ENCODE measurements at places on chromosomes 5 and 9.

DNA sequence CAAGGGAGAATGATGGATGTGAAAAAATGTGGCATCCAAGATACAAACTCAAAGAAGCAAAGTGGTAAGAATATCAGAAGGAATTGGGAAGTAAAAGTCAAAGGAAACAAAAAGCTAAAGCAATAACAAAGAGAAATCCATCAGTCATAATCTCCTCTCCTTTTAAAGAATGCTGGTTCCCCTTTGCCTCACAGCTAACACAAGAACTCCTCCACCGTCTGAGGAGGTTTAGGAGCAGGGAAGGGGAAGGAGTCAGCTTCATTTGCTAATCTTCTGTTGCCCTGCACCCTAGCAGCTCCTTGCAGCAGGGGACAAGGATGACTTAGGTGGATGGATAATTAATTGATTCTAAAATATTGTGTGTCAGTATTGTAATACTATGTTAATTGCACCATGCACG is 16.4 kb downstream of the CD274 start:
- DNase-seq: no peak

DNA sequence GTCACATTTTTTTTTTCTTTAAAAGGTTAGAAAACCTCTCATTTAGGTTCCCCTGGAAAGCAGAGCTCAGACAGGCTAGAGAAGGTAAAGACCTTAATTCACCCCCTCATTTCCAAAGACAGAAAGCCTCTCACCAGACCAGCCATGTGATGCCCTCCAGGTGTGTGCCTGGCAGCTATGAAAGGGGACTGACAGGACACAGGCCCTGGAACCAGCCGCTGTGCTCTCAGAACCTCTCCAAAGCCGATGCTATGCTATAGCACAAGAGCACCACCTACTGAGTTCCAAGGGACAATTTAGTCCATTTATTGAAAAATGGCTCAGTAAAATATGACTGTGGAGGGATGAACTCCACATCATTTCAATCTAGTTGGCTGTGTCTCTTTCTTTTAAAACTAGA is 48.8 kb downstream of the FANCC start:
- no peak for DNase-seq

GRCh38 chr9:116275418-116276195 is 122.0 kb downstream of the PAPPA start:
- DNase-seq: no peak

- no peak for DNase-seq
Observed at GRCh38 chr5:73095564-73096238, 24.7 kb upstream of the TMEM171 start.

GRCh38 chr9:123324767-123325183 is 31.2 kb upstream of the CRB2 start:
- no peak for DNase-seq

DNA sequence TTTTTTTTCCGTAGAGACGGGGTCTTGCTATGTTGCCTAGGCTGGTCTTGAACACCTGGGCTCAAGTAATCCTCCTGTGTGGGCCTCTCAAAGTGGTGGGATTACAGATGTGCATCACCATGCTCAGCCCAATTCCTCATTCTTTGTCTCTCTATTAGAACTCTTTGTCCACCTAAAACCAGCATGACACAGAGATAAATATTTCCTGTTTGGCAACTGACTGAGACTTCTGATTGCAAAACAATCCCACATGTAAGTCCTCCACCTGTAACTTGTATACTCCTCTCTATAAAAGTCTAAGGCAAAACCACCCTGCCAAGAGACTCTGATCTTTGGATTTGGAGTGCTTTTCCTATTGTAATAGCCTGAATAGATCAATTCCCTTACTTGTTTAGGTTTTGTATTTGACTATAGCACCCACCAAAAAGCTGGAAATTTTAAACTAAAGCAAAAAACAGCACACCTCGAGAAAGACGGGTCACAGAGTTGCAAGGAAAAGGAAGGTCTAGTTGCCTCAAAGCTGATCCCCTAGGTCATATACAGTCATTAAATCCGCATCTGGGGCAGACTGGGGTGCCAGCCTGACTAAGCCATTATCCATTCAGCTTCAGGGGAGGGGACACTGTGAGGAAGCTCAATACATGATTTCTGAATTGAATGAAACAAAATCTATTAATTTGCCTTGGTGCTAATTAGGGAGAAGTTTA is 13.5 kb upstream of the KIF27 start:
- DNase-seq: peak; percentile 64

- no peak for DNase-seq
Observed at GRCh38 chr5:88808153-88808552, 74.8 kb downstream of the MEF2C start.

DNA sequence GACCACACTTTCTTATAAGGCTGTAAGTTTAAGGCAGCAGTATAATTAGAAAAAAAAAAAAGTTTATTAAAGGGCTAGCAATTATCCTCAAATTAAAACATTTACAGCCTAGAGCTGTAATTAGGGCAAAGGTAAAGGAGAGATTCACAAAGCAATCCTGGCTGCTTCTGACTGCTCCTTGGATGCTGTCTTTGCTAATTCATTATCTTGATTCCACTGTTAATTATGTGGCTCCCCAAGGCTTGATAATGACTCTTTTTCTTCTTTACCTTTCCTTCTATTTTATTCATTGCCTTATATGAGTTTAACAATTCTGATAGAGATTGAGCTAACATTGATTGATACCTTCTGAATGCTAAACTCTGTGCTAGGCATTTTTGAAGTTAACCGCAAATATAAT is 476.5 kb downstream of the DTWD2 start:
- DNase-seq: no peak

GRCh38 chr5:74201334-74202081 is 439.0 kb downstream of the ENC1 start:
- DNase-seq: no peak

- no peak for DNase-seq
Observed at GRCh38 chr5:175728885-175729828, 71.3 kb downstream of the HRH2 start.

DNA sequence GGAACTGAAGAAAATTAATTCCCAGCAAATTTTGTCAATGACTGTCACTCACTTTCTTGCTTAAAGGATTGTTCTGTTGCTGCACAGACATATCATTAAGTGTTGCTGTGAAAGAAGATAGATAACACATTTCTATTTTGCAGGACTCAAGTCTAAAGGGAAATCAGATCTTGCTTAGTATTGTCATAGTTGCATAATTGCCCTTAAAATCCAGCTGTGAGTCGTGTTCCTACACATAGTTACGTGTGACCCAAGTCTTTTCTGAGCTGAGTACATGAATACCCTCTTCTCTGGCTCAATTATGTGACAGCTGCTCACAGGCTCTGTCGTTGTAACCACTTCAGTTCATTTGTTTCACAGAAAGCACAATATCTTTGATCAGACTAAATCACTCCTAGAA is 390.8 kb downstream of the DTWD2 start:
- DNase-seq: no peak

- DNase-seq: peak; percentile 13
Observed at GRCh38 chr5:138230981-138231589, 18.0 kb upstream of the CDC23 start.

DNA sequence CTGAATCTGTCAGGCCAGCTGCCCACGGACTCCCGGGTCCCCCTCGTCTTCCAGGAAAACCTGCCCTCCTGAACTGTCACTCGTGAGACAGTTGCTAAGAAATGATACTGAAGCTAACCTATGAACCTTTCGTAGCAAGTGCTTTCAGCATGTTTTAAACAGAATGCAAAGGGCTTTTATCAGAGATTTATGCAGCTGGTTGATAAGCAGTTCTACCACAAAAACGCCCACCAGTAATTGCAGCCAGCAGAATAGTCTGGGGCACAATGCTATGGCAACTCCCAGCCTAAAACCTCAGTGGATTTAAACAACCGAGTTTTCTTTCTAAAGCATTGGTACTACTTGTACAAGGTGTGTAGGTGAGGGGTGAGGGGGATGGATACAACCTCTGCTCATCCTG is 97.5 kb downstream of the IRX2 start:
- DNase-seq: no peak

- DNase-seq: no peak
Observed at GRCh38 chr9:96219026-96219899, 82.7 kb downstream of the HSD17B3 start.

DNA sequence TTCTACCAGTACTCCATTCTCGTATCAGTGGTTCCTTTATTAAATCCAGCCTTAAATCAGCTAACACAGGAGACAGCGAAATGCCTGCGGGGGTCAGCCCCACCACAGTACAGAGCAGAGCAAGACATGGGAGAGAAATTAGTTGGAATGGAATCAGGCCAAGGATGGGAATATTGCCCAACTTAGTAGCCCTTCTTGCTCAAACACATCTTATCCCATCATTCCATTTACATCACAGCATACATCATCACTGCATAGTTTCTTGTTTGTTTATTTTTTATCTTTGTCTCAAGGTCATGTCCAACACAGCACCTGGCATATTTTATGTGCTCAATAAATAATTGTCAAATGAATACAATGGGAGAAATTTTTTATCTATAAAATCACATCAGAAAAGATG is 34.3 kb upstream of the DAB2 start:
- no peak for DNase-seq

DNA sequence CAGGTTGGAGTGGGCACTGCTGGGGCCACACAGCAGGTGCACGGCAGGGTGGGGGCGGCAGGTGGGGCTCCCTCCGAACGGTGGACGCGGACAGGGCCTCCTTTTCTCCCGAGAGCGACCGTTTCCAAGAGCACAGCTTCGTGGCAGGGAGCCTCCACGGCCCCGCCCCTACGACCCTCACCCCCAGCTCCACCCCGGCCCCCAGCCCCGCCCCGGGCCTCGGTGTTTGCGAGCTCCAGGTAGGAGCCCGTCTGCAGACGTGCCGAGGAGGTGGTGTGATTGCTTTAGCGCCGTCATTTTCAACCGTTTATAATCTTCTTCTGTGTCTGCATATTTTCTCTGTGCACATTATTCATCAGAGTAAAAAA is 8.8 kb downstream of the GRIN1 start:
- DNase-seq: no peak

DNA sequence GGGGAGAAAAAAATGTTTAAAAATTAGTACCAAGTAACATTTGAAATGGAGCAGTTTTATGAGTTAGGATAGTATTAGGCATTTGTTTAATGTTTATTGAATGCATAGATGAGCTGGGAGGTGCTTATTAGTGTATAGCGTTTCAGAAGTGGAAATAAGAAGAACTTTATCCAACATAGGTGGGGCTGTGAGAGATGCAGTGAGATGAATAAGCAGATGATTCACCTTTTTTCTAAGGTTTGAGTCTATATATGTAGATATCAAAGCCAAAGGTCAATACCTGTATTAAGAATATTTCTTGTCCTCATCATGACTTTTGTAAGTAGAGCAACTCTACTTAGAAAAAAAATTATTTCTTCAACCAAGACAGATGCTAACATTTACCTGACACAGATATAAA is 54.6 kb upstream of the POU4F3 start:
- no peak for DNase-seq

- no peak for DNase-seq
Observed at GRCh38 chr9:95901506-95901905, 26.0 kb downstream of the ERCC6L2 start.

GRCh38 chr5:171152382-171152781 is 156.7 kb upstream of the TLX3 start:
- no peak for DNase-seq

- no peak for DNase-seq
Observed at GRCh38 chr5:109278141-109278540, 131.6 kb downstream of the PJA2 start.

- peak; percentile 3 for DNase-seq
Observed at GRCh38 chr9:567128-567746, 274.3 kb upstream of the DMRT1 start.

GRCh38 chr9:135886147-135886981 is 21.0 kb downstream of the CAMSAP1 start:
- no peak for DNase-seq

- DNase-seq: peak; percentile 40
Observed at GRCh38 chr9:34675048-34675714, 12.7 kb upstream of the CCL27 start.

All from HL-60 (cell line).